Stimulated activated CD4-positive, alpha-beta T cell treated with anti-CD3 and anti-CD28 coated beads, Interleukin-1b, Interleukin-23, amount 100 ng/mL, for 1 hour (primary cell): ENCODE measurements at places on chromosomes 5 and 9.

- no peak for DNase-seq
Observed at GRCh38 chr9:68802525-68803015, 97.5 kb downstream of the PIP5K1B start.

- no peak for DNase-seq
Observed at GRCh38 chr9:33222031-33222430, 17.9 kb upstream of the SPINK4 start.

- DNase-seq: no peak
Observed at GRCh38 chr9:92328225-92328624, 2.5 kb downstream of the CENPP start.

- DNase-seq: no peak
Observed at GRCh38 chr5:64883912-64884311, 115.2 kb downstream of the CWC27 start.

- no peak for DNase-seq
Observed at GRCh38 chr5:136901-137300, 44.9 kb downstream of the PLEKHG4B start.
